Stimulated activated CD8-positive, alpha-beta memory T cell treated with anti-CD3 and anti-CD28 coated beads, Interleukin-2, amount 100 ng/mL, for 1 hour (primary cell): ENCODE measurements at places on chromosomes 6 and 20.
A peak's percentile ranks its signal among the peaks of the same experiment; 100 is the strongest.

GRCh38 chr20:58264271-58264670, 35.8 kb upstream of the ANKRD60 start:
- no peak for DNase-seq

- DNase-seq = no peak
Measured at GRCh38 chr6:142820338-142821051, 124.5 kb downstream of the HIVEP2 start.

GRCh38 chr6:43511824-43512415, 1.8 kb upstream of the LRRC73 start:
- no peak for DNase-seq

- DNase-seq = no peak
Measured at GRCh38 chr20:5864873-5865587, 85.3 kb downstream of the TRMT6 start.

- no peak for DNase-seq
Measured at GRCh38 chr6:139850512-139850911, 476.1 kb upstream of the CITED2 start.

GRCh38 chr20:31713312-31714273, 9.1 kb downstream of the BCL2L1 start:
- no peak for DNase-seq

DNA sequence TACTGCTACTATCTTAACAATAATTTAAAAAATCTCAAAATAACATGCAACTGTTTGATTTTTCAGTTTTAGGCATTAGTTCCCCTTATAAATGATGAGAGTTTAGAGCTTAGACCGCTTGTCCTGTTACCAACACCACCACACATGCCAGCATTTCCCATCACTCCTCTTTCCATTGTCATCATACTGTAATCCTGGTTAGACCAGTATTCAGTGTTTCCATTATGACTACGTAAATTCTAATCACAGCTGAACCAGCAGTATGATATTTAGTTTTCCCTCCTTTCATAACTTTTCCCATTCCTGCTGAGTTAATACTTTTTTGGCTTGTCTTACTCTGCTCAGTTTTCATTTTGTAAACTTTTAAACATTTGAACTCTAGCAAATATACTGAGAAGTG, 12.2 kb upstream of the TBC1D20 start:
- no peak for DNase-seq

GRCh38 chr20:63625771-63626423, 1.0 kb downstream of the GMEB2 start:
- no peak for DNase-seq

GRCh38 chr6:157182503-157183264, 140.6 kb downstream of the TMEM242 start:
- no peak for DNase-seq

GRCh38 chr20:17571153-17571527, 1.3 kb downstream of the DSTN start:
- DNase-seq = no peak

DNA sequence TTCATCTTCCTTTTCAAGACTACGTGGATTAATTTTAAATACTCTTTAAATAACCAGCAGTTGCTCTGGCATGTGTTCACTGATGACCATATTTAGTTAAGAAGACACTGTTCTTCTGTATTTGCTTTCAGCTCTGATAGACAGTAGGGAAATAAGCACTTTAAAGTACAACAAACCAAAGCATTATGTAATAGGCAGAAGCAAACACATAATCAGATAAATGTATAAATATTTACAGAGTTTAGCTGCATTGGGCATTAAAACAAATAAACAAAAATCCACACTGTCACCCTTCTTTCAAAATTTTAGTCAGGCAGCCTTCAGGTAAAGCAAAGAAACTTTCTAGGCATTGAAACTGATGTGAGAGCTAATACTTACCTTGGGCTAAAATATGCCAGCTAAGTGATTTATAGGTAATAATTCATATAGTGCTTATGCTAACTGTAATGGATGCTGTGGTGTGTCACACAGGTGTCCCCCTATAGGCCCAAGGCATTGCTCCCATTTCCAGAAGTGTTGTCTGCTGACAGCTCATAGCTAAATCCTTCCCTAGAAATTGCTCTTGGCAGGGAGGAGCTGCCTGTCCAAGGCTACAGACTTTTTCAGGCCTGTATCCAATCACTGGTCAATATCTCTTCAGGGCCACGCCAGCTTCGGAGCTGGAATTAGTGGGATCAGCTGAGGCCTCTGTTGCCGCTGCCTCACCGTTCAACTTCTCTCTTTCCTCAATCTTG, 111.5 kb upstream of the CITED2 start:
- no peak for DNase-seq

GRCh38 chr20:31484001-31484400, 8.9 kb downstream of the REM1 start:
- DNase-seq = no peak

DNA sequence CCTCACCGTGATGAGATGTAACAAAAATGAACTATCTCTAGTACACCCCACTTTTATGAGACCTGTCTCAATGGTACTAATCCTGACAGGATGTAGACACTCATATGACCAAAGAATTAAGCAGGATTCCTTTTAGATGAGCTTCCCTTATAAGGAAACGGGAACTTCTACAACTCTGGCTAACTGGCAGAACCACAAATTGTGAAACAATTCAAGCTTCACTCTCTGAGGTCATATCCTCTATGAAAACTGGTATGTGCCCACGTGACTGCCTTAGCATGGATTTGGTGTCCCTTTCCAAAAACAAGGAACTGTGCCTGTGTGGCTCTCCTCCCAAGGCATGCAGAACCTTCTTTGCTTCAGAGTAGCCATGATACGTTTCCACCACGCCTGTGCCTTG, 14.1 kb upstream of the CPNE5 start:
- DNase-seq = no peak

DNA sequence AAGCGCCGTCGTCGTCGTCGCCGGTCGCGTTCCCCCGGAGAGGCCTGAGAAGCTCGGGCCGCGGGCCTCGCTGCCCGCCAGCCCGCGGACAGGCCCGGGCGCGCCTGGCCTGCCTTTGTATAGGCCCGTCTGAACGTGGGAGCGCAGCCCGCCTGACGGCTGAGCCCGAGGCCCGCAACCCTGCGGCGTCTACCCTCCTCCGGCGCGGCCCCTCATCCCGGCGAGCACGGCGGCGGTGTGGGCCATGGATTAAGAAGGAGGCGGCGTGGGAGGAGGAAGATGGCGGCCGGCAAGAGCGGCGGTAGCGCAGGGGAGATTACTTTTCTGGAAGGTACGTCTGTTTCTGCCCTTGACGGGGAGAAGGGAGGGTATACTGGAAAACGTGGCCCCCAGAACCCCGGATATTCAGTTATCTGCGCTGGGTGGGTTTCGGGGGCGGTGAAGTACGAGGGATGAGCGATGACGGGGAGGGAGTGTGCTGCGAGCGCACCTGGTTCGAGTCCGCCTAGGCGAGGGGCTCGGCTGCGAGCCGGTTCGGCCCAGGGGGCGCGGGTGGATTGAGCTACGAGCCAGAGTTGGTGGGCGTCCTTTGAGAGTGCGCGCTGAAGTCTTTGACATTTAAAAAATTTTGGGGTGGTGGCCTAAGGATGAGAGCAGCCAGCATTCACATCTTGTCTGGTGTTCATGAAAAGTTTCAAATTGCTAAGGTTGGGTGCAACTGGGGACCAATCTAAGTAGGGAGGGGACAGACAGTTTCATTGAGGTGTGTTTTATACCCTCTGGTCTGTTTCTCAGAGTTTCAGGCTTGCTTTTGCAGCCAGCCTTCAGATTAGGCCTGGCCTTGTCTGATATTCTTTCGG, 796 bp downstream of the SENP6 start:
- peak; percentile 31 for DNase-seq

- no peak for DNase-seq
Measured at GRCh38 chr6:42354702-42355101, 97.0 kb downstream of the TRERF1 start.

DNA sequence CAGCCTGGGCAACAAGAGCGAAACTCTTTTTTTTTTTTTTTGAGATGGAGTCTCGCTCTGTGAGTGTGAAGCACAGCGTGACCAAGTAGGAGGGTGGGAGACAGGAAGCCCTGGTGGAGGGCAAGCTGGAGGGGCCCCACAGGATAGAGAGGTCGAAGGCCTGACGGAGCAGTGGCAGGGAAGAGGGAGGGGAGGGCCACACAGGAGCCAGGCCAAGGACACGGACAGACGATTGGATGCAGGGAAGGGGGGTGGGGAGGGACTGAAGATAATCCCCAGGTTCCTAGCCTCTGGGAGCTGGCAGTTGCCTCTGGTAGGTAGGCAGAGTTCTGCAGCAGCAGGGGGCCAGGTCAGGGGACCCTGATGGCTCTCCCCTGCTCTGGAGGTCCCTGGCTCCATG, 10.8 kb upstream of the GUCA1A start:
- DNase-seq = no peak

DNA sequence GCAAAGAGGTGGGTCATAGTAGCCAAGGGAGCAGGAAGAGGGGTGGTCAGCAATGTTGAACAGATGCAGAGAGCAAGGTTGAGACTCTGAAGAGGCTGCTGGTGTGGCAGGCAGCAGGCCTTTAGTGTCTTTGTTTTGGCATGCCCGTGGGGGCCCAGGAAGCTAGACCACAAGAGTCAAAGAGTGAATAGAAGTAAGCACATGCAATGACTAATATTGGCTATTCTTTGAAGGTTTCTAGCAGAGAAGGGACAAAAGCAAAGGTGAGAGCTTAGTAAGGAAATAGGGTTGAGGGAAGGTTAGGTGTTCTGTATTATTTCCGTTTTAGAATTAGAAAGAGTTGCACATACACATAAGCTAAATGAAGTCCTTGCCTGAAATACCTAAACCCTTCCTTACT, 18.8 kb downstream of the TDRD6 start:
- no peak for DNase-seq

DNA sequence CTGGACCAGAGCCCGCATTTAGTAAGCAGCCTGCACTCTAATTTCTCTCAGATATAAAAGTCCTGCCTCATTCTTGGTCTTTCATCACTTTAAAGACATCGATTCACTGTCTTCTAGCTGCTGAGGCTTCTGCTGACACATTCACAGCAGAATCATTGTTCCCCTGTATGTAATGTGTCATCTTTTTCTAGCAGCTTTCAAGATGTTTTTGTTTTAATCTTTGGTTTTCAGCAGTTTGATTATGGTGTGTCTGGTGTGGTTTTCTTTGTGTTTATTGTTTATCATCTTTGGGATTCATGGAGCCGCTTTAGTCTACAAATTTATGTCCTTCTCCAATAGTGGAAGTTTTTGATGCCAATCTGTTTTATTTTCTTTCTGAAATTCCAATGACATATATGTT, 157.3 kb upstream of the STMND1 start:
- no peak for DNase-seq

DNA sequence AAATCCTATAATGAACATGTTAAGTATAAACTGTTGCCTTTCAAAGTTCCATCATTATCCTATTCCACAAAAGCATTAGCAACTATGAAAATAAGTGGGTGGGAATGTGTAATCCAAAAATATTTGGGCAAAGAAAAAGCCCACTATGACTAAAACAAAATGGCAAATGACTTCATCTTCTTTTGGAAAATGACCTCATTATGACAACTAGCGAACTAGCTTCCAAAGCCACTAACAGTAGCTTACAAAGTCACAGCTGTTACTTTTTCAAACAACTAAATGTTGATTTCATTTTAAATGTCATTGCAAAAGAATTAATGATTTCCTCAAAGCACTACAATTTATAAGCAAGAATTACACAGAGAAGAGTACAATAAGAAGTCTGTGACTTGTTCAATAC, 49.8 kb upstream of the RUNX2 start:
- DNase-seq = no peak

DNA sequence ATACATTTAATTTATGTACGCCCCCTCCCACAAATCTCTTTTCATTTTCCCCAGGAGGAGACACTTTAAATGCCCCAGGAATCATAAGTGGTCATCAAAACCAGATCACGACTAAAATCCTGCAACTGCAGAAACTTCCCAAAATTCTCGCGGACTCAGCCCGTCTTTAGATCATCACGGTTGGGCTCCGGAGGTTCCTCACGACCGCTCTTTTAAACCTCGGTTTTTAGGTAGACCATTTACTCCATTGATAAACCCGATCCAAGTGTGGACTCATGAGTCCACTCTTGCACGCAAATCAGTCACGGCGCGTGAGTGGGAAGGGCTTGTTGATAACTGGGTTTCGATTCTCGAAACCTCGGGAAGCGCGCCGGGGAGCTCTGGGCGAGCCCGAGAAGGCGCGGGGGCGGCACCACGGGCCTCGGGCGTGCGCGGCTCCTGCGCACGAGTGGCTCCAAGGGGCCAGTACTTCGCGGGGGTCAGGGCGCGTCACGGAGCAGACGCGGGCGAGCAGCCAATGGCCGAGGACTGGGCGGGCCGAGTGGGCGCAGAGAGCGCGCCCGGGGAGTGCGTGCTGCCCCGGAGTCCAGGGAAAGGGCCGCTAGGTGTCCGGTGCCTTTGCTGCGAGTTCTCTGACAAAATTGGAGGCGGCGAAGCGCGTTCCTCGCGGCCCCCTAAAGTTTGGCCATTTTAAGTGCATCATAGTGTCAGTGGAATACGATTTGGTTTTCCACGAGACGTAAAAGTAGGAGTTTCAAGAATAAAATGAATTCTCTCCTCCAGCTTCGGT, 635 bp upstream of the TENT5A start:
- DNase-seq = peak; percentile 52

DNA sequence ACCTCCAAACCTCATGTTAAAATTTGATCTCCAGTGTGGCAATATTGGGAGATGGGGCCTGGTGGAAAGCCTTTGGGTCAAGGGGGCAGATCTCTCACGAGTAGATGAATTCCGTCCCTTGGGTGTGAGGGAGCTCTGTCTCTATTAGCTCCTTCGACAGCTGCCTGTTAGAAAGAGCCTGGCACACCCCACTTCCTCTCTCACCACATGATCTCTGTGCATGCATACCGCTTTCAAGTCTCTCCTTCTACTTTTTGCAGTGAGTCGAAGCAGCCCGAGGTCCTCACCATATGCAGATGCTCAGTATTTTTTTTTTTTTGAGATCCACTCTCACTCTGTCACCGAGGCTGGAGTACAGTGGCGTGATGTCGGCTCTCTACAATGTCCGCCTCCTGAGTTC, 176.9 kb downstream of the SYNDIG1 start:
- no peak for DNase-seq

GRCh38 chr6:151325075-151326050, 66.0 kb downstream of the ZBTB2 start:
- no peak for DNase-seq

GRCh38 chr6:40183902-40184301, 249.6 kb upstream of the MOCS1 start:
- no peak for DNase-seq

DNA sequence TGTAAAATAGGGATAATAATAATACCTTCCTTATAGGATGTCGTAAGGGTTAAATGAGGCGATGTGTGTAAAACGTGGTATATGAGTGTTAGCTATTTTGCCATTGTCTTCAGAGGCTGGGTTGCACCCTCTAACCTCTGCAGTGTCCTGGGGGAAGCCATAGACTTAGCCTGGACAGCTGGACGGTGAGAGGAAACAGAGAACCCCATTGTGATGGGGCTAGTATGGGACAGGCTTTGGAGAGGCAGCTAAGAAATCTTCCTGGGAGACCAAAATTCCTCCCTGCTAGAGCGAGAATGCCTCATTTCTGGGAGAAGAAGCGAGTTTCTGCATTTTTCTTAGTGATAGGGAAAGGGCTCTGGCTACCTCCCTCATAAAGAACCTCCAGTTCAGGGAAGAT, 22.8 kb downstream of the KCNB1 start:
- DNase-seq = no peak
